ENCODE measurements at places on chromosomes 2 and 18. TPM values are rescaled to one million over a fixed set of nuclear protein-coding genes. Genes with fewer than 3 reads are reported as not detected.

- H3K27ac ChIP-seq, result no peak overlapping the region
- no peaks in the 10 kb centered on the region for H3K4me1 ChIP-seq
- peak; percentile 4 for DNase-seq
Measured at GRCh38 chr2:10252224-10252623, 50.5 kb upstream of the HPCAL1 start.

DNA sequence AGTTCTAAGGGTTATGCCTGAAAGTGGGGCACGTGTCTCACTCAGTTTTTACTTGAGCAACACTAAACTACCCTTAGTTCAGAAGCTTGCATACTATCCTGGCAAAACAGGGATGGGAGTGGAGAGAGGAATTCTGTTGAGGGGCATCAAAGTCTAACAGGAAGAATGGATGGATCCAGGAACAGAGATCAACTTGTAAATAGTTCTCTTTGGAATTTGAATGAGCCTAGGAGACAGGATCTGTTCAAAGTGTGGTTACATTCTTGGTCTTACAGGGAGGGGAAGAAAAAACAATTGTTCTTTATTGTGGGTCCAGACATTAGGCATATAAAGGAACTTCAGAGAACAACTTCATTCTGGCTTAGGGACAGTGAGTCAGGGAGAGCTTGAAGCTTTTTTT, 560.2 kb downstream of the CNTNAP5 start:
- H3K4me1 ChIP-seq, result no peaks in the 10 kb centered on the region
- H3K27me3 ChIP-seq, result no peaks in the 10 kb centered on the region
- H3K36me3 ChIP-seq, result no peaks in the 10 kb centered on the region
- no peak for DNase-seq

GRCh38 chr2:127173057-127173456, 47.0 kb downstream of the CYP27C1 start:
- no peaks in the 10 kb centered on the region for H3K4me1 ChIP-seq
- no peak for DNase-seq
- H3K27ac ChIP-seq, result no peak overlapping the region
- H3K36me3 ChIP-seq, result no peaks in the 10 kb centered on the region

Gene KHK
- total RNA-seq, result 3.4 TPM

GRCh38 chr18:47484068-47484467, 232.6 kb upstream of the SKOR2 start:
- H3K27ac ChIP-seq, result no peak overlapping the region
- no peaks in the 10 kb centered on the region for H3K4me1 ChIP-seq
- no peaks in the 10 kb centered on the region for H3K36me3 ChIP-seq
- no peaks in the 10 kb centered on the region for H3K27me3 ChIP-seq

Gene GKN1
- not detected for total RNA-seq

- DNase-seq, result no peak
- H3K27ac ChIP-seq, result no peak overlapping the region
- no peaks in the 10 kb centered on the region for H3K27me3 ChIP-seq
- H3K36me3 ChIP-seq, result no peaks in the 10 kb centered on the region
- H3K4me3 ChIP-seq, result peak overlapping the region; percentile 41
Measured at GRCh38 chr2:237171396-237171795, 85.7 kb downstream of the COPS8 start.

GRCh38 chr2:162011706-162012564, 62.1 kb downstream of the DPP4 start:
- H3K27me3 ChIP-seq, result no peaks in the 10 kb centered on the region
- H3K27ac ChIP-seq, result no peak overlapping the region
- no peak for DNase-seq
- H3K4me3 ChIP-seq, result no peak overlapping the region
- no peaks in the 10 kb centered on the region for H3K4me1 ChIP-seq

Gene GPR35
- 3.9 TPM for total RNA-seq

Gene EFEMP1
- 793 TPM for total RNA-seq

Gene DYNAP
- not detected for total RNA-seq

Gene IL1R1
- total RNA-seq, result 155 TPM

GRCh38 chr18:11488175-11488574, 121.2 kb upstream of the SLC35G4 start:
- no peak for DNase-seq
- no peaks in the 10 kb centered on the region for H3K36me3 ChIP-seq
- H3K4me1 ChIP-seq, result no peaks in the 10 kb centered on the region
- no peak overlapping the region for H3K27ac ChIP-seq
- no peaks in the 10 kb centered on the region for H3K27me3 ChIP-seq

GRCh38 chr2:142877216-142877838, at the start of gene KYNU:
Gene KYNU (plus strand): TSS chr2:142877664. CDS start chr2:142885368, 7,704 bp downstream.
- DNase-seq, result no peak
- no peak within 1 kb of the TSS for H3K27ac ChIP-seq
- H3K4me1 ChIP-seq, result peaks cover 2% of the 10 kb centered on the region
- H3K27me3 ChIP-seq, result no peaks in the 10 kb centered on the region
- no peaks in the 10 kb centered on the region for H3K36me3 ChIP-seq

DNA sequence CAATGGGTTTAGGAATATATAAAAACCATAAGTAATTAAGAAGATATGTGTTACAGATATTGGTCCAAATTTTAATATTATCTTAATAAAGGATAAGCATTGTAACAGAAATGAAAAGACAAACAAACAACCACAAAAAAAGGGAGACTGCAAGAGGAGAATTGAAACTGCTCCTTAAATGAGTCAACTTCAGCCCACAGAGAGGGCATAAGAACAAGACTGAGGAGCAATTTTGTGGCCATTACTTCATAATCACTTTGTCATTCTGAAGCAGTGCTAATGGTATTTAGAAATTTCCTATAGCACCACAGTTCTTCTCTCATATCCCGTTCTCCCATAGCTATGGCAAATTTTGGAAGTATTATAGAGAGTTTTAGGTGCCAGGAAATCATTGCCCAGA, 193.2 kb upstream of the HNMT start:
- H3K27me3 ChIP-seq, result no peaks in the 10 kb centered on the region
- no peak for DNase-seq
- no peak overlapping the region for H3K27ac ChIP-seq
- H3K4me3 ChIP-seq, result no peak overlapping the region

GRCh38 chr2:232420463-232421188, 14.0 kb downstream of the ALPG start:
- no peak overlapping the region for H3K4me3 ChIP-seq
- no peak for DNase-seq
- H3K36me3 ChIP-seq, result no peaks in the 10 kb centered on the region
- no peaks in the 10 kb centered on the region for H3K27me3 ChIP-seq
- H3K27ac ChIP-seq, result no peak overlapping the region
- H3K4me1 ChIP-seq, result no peaks in the 10 kb centered on the region
